ENCODE measurements at places on chromosomes 3 and 15.

DNA sequence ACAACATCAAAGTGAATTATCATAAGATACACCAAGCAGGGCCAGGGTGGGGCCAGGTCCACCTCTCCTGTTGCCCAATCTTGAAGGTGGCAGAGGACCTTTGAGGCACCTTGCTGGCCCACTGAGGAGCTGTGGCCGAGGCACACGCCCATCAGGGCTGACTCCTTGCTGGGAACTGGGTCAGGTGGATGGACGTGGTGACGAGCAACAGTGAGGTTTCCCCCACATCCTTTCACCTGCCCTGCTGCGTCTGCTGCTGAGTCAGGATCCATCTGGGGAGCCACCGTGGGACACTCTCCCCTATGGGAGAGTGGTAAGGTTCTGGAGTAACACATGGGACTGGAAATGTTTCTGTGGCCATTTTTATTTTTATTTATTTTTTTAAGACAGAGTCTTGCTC is 17.3 kb upstream of the FURIN start:
- DNase-seq = no peak

DNA sequence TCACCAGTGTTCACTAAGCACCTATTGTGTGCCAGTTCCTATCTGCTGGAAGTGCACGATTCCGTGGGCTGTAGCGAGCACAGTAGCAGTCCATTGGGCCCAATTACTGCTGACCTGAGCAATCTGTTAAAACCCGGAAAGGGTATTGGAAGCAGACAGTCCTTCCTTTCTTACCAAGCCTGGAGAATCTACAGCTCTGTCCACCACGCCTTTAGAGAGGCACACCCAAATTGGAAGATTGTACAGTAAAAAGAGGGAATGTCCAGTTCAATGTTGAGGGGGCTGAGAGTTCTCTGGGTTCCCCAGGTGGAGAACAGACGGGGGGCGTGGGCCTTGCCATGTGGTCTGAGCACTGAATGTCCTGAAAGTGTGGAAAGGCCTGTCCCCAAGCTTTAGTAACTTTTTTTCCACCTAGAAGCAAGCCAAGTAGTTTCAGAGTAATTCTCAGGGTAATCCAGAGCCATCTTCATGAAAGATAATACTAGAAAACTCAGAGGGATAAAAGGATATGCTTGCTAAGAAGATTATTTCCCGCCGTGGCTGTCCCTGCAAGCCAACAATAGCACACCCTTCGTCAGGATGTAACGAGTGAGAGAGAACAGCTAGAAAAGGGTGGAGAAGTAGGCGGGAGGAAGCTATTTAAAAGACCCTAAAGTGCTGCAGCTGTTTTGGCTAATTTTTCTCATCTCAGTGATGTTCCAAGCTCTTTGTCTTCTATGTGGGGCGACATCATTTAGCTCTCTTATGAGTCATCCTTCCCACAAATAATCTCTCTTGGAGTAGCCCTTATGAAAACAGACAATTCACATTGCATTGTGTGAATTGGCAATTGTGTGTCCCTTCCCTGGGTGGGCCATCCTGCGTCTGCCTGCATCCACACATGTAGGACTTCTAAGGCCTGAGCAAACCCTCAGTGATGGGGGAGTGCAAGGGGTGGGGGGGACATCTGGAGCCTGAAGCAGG is 181.0 kb downstream of the ATG7 start:
- DNase-seq = no peak

GRCh38 chr3:129746629-129747028 is 140.2 kb upstream of the PLXND1 start:
- DNase-seq = no peak

- no peak for DNase-seq
These were observed 396.1 kb downstream of the VGLL3 start for GRCh38 chr3:86594838-86595237.

- no peak for DNase-seq
These were observed 79.6 kb upstream of the SLC6A6 start for GRCh38 chr3:14322667-14323295.
